ENCODE measurements at places on chromosomes 3 and 15.

DNA sequence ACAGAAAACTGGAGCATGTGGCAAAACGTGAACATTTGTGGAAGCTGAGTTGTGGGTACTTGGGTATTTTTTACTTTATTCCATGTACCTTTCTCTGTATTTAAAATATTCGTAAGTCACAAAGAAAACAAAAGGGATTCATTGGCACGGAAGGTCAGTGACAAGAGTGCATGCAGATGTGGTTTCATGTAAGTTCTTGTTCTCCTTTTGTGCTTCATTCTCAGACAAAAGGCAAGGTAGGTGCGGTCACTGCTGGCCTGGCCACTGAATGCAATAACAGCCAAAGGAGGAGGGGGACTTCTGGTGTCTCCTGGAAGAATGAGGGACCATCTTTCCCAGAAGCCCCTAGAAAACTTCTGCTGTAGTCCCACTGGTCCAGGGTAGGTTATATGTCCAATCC lies 200.0 kb upstream of the TOPAZ1 start:
- no peak for DNase-seq

DNA sequence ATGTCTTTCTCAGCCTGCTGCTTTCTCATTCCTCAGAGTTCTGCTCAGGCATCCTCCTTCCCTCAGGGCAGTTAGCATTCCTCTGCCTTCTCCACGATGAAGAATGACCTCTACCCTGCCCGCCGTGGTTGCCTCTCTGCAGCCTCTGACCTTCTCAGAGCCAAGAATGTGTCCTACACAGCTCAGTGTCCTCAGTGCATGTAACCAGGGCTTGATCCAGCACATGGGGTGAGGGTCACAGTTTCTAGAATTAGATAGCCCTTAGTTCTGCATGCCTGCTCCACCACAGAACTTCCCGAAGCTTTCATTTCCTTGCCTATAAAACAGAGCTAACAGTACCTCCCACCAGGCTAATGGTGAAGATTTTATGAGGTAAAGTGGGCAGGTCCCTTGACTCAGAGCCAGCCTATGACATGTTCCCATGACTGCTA lies 182.1 kb downstream of the CLSTN2 start:
- peak; percentile 24 for DNase-seq

GRCh38 chr3:151434151-151434890 lies 26.5 kb downstream of the IGSF10 start:
- DNase-seq = no peak

DNA sequence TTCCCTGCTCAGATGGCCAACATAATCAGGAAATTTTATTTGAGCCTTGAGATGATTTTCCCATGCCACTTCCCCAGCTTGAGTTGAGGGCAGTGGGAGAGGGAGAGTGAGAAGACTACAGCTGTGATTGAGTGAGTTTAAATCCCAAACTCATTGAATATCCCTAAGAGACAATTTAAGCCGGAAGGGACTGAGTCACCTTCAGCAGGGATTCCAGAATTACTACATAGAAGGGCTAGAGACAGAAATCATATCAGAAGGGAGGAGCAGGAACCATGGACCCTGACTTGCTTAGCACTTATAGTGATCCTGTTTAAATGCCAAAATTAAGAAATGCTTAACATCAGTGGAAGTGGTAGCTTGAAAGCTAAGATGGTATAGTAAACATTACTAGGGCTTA lies 312.2 kb upstream of the SLCO3A1 start:
- DNase-seq = no peak

DNA sequence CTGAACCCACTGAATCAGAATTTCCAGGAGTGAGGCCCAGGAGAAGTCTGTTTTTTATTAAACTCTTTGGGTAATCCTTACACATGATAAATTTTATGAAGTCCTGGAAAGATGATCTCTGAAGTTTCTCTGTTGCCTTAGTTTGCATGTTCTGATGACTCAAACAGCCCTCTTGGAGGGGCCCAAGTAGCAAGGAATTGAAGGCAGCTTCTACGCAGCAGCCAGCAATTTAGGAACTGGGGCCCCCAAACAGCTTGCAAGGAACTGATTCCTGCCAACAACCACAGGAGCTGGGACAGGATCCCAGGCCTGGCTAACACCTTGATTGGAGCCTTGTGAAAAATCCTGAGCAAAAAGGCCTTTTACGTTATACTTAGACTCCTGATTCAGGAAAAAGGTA lies 5.4 kb upstream of the ACP3 start:
- no peak for DNase-seq

DNA sequence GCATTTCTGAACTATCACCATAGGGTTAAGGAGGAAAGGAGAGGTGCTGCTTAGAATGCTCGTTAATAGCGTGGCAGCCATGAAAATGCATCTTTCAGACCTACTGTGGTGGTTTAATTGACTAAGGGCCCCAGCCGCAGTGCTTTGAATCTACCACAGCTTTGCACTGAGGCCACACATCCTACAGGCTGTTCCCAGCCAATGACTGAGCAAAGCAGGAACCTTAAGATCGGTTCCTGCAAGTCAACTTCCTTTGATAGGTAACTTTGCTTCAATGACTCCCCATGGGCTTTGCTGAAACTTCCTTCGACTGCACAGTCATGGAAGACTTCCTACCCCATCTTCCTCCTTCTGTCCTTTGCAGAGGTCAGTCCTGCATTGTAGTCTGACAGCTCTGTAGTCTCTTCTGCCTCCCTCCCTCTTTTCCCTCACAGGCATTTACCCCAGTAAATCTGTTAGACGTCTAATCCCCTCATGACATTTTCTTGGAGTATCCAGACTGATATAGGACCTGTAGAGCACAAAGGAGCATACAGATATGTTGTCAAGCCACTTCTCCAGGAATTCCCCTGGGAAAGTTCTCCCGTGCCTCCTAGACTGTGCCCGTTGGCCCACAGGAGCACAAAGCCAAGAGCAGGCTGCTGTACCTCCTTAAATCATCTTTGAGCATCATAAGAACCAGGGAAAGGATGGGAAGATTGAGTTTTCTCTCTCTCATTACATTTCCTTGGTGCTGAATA lies 2.6 kb upstream of the BCL2A1 start:
- DNase-seq = no peak

Data from right kidney (tissue), 9 donors.